ENCODE measurements at places on chromosomes 1 and 21.

GRCh38 chr21:42799516-42799915 lies 79.8 kb downstream of the WDR4 start:
- no peak for DNase-seq

GRCh38 chr21:42012763-42013329 lies 2.7 kb upstream of the ZBTB21 start:
- DNase-seq, result no peak

- no peak for DNase-seq
Observed at GRCh38 chr1:221795380-221795779, 53.5 kb upstream of the DUSP10 start.

DNA sequence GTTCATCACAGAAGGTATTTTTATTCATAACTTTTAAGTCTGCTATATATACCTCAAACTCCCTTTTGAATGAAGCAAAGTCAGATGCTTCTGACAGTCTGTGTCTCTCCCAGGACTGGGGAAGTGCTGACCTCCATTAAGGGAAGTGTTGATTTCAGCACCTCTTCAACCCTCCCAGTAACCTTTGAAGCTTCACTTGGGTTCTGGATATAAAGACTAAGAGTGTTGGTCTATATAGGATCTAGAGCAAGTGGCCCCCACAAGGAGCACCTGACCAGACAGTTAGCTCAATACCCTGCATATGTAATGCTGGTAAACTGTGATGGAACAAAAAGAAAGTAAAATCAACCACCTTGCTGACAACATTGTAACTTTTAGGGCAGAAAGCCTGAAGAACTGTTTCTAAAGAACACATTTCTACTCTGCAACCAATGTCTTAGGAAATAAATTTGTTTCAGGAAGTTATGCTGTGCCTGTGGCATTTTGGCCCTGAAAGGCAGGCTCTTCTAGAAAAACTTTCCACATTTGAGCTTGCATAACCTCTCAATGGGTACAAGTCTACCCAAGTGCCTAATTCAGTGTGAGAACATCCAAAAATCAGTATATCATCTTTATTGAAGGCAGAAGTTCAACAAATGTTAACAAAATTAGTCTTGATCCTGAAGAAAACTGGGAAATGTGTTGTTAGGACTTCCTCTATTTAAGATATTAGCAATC lies 865 bp upstream of the PTPN22 start:
- DNase-seq, result no peak

GRCh38 chr1:89261926-89262515 lies 10.6 kb downstream of the GBP5 start:
- no peak for DNase-seq

DNA sequence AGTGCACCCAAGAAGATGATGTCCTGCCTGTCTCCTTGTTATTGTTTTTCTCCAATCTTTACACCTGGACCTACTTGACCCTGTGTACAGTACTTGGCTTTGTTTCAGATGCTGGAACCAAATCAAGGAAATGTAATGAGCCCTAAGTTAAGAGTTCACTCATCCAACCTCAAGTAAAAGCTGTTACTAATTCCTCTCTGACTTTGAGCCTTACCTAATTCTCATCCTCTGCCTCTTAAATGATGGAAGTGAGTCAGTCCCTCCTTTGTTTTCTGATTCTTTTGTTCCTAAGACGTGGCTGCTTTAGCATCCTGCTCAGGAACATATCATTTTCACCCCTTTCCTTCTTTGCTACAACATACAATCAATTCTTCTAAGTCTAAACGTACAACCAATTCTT lies 15.3 kb upstream of the PLA2G4A start:
- DNase-seq, result no peak

DNA sequence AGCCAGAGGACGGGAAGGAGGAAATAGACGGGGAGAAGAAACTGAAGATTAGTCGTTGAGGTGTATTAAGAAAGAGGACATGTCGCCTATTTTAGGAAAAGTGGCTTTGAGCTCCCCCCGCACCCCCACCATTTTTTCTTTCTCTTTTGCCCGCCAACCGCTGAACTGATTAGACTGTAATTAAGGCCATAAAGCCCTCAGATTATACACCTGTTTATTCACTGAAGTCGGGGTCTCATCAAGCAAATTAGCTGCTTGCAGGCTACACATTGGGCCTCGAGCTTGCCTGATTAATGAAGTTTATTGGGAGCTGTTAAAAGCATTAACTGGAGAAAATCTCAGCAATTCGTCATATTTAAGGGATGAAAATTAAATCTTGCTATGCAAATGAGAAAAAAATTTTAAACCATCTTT lies 119.4 kb upstream of the RRP15 start:
- no peak for DNase-seq

GRCh38 chr1:196516373-196516772 lies 91.9 kb downstream of the KCNT2 start:
- DNase-seq, result no peak

DNA sequence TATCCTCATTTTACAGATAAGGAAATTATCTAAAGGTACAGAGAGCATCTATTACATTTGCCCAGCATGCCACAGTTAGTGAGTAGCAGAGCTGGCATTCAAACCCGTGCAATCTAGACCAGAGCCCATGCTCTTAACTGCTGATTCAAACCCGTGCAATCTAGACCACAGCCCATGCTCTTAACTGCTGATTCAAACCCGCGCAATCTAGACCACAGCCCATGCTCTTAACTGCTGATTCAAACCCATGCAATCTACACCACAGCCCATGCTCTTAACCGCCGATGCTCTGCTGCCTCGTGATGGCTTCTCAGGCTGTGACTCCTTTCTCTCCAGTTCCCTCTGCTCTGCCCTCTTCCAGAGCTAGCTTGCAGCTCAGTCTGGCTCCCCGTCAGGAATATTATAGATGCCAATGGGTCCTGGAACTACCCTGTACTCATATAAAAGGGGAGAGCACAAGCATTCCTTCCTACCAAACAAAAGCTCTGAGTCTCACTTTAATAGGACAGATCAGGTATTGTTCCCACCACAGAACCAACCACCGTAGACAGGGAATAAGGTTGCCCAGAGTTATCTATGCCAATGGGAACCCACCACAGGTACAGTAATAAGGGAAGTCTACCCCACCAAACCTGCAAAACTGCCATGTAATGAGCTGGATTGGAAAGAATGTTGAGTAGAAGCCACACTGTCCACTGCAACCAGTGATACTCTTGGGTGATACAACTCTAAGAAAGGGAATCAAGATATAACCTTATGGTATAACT lies 78.4 kb downstream of the SMYD3 start:
- DNase-seq, result no peak

DNA sequence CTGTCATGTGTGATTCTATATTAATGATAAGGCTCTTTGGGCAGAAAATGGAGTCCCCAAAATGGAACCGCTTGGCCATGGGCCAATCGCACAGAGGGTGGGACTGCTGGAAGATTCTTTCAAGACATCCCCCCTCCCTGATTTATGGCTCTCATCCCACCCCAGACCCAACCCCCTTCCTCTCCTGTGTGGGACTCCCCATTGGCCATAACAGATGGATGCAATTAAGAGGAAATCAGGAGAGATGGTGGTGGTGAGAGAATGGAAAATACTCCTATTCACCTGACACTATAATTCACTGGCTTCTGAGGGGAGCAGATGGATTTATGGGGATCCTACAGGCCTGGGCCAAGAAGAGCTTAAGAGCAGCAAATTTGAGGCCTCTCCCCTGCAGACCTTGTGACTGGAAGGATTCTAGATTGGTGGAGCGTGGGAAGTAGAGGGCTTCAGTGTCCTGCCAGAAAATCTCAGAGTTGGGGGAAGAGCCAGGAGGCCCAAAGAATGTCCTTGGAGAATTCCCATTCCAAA lies 1.7 kb downstream of the IGFN1 start:
- DNase-seq, result no peak

Measured in stimulated activated CD8-positive, alpha-beta memory T cell treated with anti-CD3 and anti-CD28 coated beads, Interleukin-4, amount 100 ng/mL, for 1 hour (primary cell).